ENCODE measurements at places on chromosomes 1 and 21.

GRCh38 chr1:99786751-99787501 is 20.5 kb upstream of the FRRS1 start:
- no peak for DNase-seq

- no peak for DNase-seq
Measured at GRCh38 chr21:40840401-40841125, 6.4 kb downstream of the DSCAM start.

DNA sequence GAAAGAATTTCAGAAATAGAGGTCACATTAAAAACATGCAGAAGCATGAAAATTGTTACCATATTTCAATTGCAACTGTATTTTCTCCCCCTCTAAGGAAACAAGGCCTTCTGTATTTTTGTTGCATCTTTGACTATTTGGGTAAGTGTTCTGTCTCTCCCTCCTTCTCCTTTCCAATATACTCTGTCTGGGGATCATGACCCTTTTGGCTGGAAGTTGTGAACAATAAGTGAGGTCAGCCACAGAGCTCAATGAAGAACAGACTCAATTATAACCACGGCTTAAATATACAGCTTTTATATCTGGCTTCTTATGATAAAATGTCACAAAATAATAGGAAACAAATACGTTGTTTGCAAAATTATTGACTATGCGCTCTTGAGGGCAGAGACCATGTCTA is 47.1 kb downstream of the SPAG17 start:
- DNase-seq, result no peak

DNA sequence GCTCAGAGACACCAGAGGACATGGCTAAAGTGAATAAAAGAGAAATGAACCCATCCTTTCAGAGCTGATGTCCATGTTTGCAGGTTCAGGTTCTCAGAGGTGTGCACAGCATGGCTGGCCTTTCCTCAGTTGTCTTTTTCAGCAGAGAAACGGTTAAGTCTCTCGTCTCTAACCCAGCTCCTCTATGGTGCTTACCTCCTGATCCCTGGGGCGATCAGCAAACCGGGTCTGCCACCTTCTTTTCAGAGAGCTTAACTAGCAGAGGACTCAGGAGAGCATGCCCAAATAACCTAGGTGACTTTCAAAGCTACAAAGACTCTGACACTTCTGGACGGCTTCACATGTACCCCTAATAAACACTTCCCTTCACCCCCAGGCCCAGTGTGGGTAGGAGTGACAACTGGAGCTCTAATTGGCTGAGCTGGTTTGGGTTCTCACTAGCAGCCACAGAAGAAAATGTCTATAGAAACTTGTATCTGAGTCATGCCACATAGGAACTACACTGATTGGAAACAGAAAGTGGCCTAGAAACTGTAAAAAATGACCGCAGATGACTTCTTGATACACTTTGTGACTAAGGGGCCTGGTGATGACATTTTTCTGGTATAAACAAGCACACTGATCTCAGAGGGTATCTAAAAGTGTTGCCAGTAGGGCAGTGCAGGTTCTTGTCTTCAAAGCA is at the start of gene AIM2:
Gene AIM2 (minus strand): TSS at position 329 of the 682 bp plus-strand sequence. CDS start 3,267 bp downstream, outside the sequence.
- DNase-seq, result no peak

DNA sequence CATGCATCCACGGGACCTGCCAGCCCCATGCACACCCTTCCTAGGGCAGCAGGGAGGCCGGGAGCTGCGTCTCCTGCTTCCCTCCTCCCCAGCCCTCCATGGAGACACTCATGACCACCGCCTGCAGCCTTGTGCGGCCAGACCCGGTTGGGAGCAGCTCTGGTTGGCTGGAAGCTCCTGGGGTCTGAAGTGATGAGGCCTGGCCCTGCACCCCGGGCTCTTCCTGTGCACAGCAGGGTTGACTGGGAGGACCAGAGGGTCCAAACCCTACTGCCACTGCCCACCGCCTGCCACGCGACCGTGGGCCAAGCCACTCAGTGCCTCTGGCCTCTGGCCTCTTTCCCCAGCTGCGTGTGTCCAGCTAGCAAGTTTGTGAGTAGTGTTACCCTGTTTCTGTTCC is 111.1 kb upstream of the COL6A1 start:
- no peak for DNase-seq

GRCh38 chr1:59521456-59521855 is 224.6 kb downstream of the FGGY start:
- DNase-seq, result no peak

- DNase-seq, result no peak
Measured at GRCh38 chr1:89433421-89433820, 69.6 kb downstream of the GBP6 start.

DNA sequence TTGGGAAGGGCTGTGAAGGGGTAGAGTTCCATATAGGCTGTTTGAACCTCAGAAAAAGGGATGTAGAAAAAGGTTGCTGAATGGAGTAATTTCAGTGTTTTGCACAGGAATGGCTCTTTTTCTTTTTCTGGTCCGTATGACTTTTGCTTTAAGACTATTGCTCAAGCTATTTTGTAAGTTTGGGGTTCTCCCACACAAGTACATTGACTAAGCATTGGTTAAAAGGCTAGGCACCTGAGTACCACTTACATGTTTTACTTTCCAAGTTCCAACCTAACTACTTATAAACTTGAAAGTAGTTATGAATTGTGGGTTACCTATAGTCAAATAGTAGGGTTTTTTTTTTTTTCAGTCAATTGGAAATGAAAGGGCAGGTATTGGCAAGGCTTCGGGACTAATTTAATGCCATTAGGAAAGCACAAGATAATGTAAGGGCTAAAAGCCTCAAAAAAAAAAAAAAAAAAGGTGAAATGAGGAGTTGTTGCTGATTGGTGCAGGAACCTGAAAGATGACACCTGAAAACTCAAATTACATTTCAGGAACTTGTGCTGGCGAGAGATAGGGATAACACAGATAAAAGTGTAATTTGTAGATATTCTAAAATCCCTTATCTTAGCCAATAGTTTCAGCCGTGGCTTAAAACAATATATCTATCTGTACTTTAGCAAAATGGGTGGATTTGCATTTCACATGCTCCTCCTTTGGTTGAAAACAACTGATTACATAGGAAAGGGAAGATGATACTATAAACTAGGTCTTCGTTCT is 209.5 kb downstream of the RPS6KC1 start:
- DNase-seq, result no peak

GRCh38 chr1:186798960-186799688 is 29.6 kb upstream of the PLA2G4A start:
- DNase-seq, result no peak

- DNase-seq, result no peak
Measured at GRCh38 chr21:42069843-42070242, 1.3 kb upstream of the UMODL1 start.

DNA sequence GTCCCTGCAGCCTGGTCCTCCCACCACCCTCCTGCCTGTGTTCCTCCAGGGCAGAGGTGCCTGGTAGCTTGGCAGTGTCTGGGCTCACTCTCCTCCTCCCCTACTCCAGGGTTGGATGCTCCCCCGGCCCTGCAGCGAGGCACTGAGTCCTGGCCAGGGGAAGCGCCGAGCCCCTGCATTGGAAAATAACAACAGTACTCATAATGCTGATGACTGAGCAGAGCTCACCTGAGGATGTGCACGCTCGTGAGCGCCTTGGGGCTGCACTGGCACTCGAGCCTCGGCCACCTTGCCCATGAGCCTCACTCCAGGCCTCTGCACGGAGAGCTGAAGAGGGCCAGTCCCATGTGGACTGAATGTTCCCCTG is 6.0 kb upstream of the ACTRT2 start:
- no peak for DNase-seq

GRCh38 chr1:4928186-4928585 is 273.8 kb downstream of the AJAP1 start:
- DNase-seq, result no peak

- DNase-seq, result no peak
Measured at GRCh38 chr1:240734001-240734400, 122.0 kb upstream of the GREM2 start.

- DNase-seq, result no peak
Measured at GRCh38 chr1:67729872-67730271, 44.9 kb downstream of the GADD45A start.

DNA sequence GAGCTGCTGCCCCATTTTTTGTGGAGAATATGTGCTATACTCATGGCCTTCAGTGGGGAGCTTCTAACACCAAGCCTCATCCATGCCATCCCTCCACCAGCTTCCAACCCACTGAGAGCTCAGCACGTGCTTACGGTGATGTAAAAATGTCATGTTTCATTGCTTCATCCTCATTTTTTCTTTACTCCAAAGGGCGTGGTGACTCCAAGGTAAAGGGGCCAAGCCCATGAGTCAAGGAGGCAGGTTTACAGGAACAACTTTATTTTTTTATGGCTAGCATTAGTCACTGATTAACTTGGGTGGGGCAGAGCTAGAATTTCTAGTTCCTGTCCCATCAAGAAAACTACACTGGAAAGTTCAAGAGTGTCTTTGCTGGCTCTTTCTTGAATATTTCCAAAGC is at the start of gene C1orf226:
Gene C1orf226 (plus strand): TSS at position 346 of the 400 bp plus-strand sequence. CDS start 174 bp downstream, outside the sequence.
- no peak for DNase-seq

- no peak for DNase-seq
Measured at GRCh38 chr1:248847181-248847955, 9.3 kb downstream of the ZNF672 start.

DNA sequence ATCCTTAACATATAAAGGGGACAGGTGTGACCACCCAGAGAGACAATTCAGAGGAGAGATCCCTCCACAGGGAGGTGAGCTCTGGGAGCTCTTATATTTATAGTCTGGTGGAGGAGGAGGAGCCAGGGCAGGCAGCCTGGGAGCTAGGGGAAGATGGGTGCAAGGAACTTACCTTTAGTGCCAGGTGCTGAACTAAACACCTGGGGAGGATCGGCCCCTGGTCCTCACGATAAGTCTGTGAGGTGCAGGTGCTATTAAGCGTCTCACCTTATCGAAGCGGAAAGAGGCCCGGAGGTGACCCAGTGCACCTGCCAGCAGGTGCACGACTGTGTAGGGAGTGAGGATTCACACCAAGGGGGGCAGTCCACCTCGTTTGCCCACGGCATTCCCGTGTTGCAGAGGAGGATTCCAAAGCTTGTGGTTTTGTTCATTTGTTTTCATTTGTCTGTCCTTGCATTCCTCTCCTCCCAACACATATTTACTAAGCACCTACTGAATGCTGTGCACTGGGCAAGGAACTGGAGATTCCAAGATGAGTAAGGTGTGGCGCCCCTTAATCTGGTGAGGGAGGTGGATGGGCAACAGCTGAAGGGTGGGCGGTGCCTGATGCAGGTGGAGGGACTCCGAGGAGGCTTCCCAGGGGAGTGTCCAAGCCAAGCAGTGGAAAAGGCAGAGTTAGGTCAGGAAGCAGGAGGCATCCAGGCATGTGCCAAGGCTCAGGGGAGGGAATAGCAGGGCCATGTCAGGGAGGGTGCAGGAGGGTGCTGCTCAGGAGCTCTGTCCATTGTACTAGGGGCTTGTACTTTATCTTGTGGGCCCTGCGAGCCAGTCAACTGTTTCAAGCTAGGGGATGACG is 11.5 kb downstream of the ARHGEF10L start:
- DNase-seq, result no peak

GRCh38 chr1:98333936-98334335 is 327.6 kb upstream of the SNX7 start:
- DNase-seq, result no peak

DNA sequence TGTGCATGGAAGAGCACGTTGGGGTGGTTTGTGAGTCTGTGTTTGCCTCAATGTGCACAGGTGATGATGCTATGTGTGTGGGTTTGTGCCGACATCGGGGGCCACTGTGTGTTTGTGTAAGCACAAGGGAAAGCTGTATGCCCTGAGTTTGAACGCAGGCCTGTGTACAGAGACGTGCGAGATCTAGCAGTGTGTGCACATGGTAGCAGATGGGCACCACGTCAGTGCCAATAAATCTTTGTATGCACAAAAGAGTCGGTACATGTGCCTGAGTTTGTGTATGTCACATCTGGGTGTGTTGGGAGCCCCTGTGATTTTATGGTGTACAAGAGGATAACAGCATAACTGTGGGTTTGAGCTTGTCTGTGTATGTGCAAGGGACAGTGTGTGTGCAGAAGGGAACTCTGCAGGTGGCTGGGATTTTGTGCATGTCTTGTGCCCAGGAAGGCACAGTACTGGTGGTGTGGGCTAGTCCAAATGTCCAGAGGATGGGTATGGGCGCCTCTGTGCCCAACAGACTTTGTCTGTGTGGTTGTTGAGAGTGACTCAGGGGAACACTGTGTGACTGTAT is 32.0 kb upstream of the WASF2 start:
- DNase-seq, result no peak

- no peak for DNase-seq
Measured at GRCh38 chr1:56019472-56019871, 559.9 kb downstream of the PLPP3 start.

DNA sequence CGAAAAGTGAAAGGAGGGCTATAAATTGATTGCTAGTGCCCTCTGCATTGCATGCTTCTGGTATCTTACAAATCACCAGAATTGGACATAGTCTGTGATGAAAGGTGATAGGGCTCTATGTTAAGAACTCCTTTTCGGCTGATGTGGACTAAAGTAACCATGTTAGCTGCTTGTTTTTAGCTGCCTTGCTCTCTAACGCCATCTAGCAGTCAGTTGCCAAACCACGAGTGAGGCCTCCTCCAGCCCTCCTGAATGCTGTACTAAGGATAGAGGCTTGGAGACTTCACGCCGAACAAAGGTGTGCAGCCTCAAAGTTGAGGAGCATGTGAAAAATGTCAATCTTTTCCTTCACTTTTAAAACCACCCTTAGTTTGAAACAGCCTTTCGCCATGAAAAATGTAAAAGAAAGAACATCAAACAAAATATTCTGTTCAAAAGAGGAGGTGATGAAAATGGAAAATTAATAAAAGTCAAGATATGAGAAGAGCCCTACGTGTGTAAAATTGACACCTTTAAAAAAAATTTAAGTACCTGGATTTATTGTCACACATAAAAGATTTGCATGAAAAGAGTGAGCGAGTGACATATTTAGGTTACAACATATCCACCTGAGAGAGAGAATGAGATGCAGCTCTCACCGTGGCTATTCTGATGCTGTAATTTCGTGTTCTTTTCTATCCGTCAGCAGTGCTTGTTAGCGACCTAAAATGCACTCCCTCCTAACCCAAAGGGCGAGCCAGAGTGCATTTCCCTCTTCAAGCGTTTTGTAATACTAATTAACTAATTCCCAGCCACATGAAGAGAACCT is 8.1 kb downstream of the LRRC53 start:
- no peak for DNase-seq

GRCh38 chr1:152227310-152227928 is 3.4 kb upstream of the HRNR start:
- no peak for DNase-seq

DNA sequence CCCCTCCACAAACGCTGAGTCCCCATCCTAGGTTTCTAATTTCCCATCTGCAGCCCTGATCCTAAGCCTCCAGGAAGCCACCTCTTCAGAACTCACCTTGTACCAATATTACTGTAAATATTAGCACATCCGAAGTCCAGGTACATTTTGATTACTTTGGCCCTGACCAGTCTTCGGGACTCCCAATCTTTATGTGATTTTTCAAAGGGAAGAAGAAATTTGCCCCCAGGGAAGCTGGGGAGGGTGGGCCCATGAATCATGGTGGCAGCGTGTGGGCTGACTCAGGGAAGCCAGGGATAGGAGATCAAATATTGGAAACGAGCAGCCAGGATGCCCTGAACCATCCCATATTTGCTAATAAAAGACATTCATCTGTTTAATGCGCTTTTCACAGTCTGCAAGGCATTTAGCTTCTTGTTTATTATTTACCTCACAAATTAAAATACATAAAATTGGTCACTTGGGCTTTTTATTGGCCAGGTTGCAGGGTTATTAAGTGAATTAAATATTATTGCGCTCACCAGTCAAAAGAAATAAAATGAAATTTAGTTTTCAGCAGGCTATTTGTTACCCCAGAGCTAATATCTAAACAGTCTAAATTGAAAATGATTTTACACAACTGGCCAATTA is 46.6 kb downstream of the KIAA0040 start:
- DNase-seq, result no peak

All from activated naive CD4-positive, alpha-beta T cell (primary cell).